ENCODE measurements at places on chromosomes 5 and 9.

DNA sequence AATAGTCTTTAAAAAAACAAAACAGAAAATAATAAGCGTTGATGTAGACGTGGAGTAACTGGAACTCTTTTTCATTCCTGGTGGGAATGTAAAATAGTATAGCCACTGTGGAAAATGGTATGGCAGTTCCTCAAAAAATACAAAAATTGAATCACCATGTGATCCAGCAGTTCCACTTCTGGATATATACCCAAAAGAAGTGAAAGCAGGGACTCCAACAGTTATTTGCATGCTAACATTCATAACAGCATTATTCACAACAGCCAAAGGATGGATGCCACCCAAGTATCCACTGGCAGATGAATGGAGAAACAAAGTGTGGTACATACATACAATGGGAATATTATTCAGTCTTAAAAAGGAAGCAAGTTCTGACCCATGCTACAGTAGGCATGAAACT is 4.2 kb upstream of the PHF2 start:
- no peak for DNase-seq

- DNase-seq: peak; percentile 30
Observed at GRCh38 chr9:83422527-83422926, 115.7 kb downstream of the FRMD3 start.

DNA sequence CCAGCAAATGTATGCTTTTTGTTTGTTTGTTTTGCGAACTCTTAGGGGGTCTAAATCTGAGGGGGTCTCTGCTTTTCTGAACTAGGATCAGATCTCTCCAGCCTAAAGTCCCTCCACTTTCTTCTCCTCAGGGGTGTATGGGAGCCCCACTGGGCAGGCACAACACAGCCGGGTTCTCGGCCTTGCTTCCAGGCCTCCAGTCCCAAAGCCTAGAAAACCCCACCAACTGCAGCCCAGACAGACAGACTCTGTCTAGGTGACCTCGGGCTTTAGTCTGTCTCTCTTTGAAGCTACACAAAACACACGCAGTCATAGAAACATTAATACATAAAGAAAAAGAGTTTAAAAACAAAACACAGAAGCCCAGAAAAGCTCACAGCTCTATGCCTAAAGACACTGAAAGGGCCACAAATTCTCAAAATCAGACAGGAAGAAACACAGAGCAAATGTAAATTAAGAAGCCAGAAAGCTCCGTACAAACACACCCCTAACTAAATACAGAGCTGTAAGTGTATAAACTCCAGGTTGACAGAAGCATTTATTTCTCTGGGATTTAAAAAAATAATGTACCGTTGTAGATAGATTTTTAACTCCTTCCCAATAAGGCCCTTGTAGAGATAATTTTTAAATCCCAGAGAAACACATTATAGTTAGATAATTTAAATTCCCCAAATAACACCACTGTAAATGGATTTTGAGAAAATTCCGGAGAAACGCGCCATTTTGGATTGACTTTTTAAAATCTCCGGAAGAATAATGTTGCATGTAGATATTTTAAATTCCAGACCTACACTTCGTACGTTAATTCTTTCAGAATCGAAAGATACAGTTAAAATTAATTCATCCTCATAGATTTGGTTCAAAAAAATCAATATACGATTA is 2.0 kb downstream of the PITX1 start:
- no peak for DNase-seq

GRCh38 chr5:95298651-95299050 is 13.8 kb upstream of the MCTP1 start:
- no peak for DNase-seq

GRCh38 chr9:71924576-71924975 is 13.1 kb downstream of the C9orf85 start:
- DNase-seq: no peak

GRCh38 chr5:90940227-90940995 is 381.8 kb downstream of the ADGRV1 start:
- DNase-seq: peak; percentile 37
